NCI-H1105 (cell line): ENCODE measurements at places on chromosomes 2 and 18.

DNA sequence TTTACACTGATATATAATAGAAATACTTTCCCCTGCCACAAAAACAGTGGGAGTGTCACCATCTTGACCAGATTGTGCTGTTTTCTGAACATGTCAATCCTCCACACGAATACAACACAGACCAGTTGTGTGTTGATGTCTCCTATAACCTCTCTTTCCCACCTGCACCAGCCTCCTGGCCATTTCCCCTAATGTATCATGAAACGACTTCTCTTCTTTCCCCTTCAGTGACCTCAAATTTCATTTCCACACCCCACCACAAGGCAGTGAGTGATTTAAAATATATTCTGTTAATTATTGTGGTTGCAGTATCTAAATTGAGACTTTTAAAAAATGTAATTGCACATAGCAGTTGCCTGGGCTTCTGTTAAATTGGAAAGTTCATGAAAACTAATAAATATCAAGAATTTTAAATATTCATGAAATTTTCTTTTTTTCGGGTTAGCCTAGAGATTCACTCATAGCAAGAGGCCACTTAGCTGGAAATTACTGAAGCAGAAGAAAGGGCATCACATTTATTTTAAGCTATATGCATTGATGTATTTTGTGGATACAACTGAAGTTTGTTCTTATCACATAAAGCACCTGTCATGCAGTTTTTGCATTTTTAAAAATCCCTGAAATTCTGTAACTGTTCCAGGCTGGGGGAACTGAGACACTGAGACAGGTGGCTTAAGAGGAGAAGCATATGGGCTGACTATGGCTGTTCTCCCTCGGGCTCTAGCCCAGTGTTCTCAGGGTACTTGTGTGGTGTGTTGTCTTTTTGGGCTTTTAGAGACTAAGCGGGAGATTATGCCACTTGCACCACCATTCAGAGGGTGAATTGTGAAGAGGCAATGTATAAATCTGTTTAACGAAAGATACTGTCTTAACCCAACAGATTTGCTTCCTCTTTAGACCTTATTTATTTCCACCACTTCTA lies 15.9 kb downstream of the FAM171B start:
- DNase-seq, result no peak

- DNase-seq, result peak; percentile 29
These were observed 783.6 kb upstream of the ZEB2 start for GRCh38 chr2:145303536-145303935.

GRCh38 chr2:218583983-218584850 lies 15.6 kb downstream of the CNOT9 start:
- DNase-seq, result no peak

DNA sequence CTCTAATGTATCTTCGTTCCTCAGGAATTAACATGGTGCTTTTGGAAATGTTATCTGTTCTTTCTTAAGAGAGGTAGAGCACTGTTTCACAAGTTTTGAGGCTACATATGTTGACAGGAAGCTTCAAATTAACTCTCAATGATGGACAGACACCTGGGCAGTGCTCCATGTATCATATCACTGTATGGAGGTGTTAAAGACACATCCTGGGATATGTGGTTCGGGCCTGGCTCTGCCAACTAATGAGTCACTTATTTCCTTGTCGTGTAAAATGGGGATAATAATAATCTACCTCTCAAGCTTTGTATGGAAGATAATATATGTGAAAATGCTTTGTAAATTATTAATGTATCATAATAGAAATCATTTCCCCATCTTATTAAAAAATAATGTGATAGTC lies 90.2 kb downstream of the PARD3B start:
- DNase-seq, result no peak

DNA sequence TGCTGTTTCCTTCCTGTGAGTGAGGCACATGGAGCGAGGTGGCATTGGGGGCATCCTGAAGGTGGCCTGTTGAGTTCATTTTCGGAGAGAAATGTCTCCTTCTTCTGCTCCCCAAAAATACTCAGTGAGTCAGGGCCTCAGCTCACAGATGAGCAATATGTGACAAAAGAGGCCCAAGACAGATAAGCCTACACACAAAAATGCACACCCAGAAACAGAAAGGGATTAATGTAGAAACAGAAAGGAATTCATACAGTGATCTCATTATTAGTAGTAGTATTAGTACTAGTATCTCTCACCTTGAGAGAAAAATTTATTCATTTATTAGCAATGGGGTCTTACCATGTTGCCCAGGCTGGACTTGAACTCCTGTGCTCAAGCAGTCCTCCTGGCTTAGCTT lies 5.1 kb downstream of the GPR75 start:
- DNase-seq, result no peak

- no peak for DNase-seq
These were observed 232.1 kb upstream of the COPS8 start for GRCh38 chr2:236853585-236854051.

GRCh38 chr2:143175438-143175837 lies 46.2 kb downstream of the ARHGAP15 start:
- DNase-seq, result no peak

GRCh38 chr2:24189551-24189950 lies 14.7 kb downstream of the FAM228A start:
- no peak for DNase-seq

- no peak for DNase-seq
These were observed 363.6 kb downstream of the LPIN1 start for GRCh38 chr2:12110074-12110473.

GRCh38 chr2:31446848-31447247 lies 32.3 kb upstream of the XDH start:
- no peak for DNase-seq

- DNase-seq, result no peak
These were observed 84.4 kb upstream of the YWHAQ start for GRCh38 chr2:9715238-9715637.

DNA sequence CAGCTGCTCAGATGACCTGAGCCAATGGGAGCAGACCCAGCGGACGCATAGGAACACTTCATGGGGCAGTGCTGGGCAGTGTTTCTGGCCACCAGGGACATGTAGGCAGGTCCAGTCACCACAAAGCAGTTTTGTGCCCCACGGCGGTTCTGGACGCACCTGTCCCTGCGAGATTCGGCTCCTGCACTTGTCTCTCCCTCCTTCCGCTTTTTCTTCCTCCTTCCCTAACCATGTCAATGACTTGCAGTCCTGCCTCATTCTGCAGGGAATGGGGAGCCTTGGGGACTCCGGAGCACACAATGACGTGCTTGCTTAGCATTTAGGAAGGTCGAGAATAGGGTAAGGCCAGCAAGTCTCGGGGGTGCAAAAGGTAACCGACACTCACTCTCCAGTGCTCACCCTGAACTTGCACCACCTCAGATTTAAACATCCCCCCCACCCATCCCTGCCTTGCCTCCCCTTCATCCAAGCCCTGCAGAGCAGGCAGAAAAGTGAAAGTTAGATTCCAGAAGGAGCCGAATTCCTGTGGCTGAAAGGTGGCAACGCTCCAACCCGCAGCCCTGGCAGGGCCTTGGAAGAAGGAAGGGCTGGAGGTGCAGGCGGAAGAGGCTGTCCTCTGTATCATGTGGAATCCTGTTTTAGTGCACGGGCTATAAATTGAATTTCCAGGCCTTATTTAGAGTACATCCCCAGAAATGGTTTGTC lies 40.5 kb upstream of the ATG16L1 start:
- no peak for DNase-seq

GRCh38 chr18:40867459-40867858 lies 1087.6 kb upstream of the PIK3C3 start:
- no peak for DNase-seq

DNA sequence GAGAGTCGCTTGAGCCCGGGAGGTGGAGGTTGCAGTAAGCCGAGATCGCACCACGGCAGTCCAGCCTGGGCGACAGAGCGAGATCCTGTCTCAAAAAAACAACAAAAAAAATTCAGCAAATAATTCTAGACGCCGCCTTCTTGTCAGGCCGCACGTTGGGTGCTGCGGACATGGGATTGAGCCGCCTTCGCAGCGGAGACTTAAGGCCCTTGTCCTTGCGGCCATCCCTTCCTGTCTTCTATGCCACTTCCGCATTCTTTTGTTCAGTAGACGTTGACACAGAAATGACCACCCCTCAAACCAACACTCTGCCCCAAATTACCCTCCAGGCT lies 15.8 kb downstream of the PTPN18 start:
- DNase-seq, result no peak

DNA sequence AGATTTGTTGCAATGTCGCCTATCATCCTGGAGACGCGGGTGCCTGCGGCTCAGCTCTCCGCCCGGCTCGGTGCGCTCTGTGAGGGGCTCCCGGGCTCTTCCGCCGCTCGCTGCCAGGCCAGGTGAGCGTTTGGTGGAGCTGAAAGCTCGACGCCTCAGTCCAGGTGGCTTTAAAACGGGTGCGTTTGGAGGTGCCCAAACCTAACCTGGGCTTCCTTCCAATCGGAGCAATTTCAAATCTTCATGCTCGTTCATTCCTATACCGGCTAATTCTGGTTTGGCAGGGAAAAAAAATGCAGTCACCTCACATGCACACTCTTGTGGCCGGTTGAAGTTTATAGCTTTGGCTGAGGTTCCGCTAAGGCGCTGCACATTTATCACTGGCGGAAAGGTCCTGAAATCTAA lies at the start of gene SLC16A14:
SLC16A14 (minus strand) TSS at position 274 of the 405 bp plus-strand sequence. CDS start 9,572 bp downstream, outside the sequence.
- DNase-seq, result peak; percentile 42

DNA sequence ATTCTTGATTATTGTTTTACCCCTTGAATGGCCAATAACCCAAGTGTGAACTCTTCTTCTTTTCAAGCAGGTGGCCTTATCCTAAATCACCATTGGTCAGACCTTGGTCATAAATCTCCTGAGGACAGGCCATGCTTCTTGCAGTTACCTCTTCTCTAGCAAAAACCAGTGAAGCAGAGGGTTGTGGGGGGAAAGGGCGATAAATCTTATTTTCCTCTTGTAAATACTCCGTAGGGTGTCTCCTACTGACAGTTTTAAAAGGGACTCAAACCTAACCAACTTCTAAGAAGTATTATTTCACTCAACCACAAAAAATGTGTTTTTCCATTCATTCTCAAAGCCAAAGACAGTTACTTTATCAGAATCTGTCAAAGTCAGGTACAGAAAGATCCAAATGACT lies 168.1 kb upstream of the RMP24 start:
- no peak for DNase-seq

- DNase-seq, result no peak
These were observed 192.2 kb downstream of the ZFP36L2 start for GRCh38 chr2:43034242-43034619.

- no peak for DNase-seq
These were observed 69.6 kb downstream of the R3HDM1 start for GRCh38 chr2:135600915-135601314.

GRCh38 chr2:236673823-236674185 lies 104.2 kb downstream of the ACKR3 start:
- DNase-seq, result no peak

- no peak for DNase-seq
These were observed 84.6 kb downstream of the PLCL1 start for GRCh38 chr2:197889041-197889440.

DNA sequence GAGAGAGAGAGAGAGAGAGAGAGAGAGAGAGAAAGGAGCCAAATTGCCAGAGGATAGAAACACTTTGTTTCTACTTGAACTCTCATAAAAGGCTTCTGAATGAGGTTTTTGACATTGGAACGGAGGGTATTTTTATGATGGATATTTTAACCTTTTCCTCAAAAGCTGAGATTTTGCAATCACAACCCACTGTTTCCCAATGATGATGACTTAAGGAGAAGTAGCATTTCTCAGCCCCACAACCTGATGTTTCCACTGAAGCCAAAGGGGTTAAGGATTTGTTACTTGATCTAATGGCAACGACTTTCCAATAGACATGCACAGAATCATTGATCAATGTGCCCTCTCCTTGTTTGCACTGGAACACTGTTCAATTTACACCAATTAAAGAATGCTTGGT lies 67.1 kb upstream of the POU3F3 start:
- no peak for DNase-seq

DNA sequence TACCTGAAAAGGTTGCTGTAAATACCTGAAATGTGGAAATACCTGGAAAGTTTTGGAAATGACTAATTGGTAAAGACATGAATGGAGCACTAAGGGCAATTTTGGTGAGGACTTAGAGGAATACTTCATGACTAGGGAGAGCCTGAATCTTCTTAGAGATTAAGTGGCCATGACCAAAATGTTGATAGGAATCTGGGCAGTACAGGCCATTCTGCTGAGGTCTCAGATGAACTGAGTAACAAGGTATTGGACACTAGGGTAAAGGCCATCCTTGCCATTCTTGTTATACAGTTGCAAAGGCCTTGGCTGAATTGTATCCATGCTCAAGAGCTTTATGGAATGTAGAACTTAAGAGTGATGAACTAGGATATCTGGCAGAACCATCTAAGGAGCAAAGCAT lies 742.9 kb upstream of the RAB6C start:
- DNase-seq, result no peak

DNA sequence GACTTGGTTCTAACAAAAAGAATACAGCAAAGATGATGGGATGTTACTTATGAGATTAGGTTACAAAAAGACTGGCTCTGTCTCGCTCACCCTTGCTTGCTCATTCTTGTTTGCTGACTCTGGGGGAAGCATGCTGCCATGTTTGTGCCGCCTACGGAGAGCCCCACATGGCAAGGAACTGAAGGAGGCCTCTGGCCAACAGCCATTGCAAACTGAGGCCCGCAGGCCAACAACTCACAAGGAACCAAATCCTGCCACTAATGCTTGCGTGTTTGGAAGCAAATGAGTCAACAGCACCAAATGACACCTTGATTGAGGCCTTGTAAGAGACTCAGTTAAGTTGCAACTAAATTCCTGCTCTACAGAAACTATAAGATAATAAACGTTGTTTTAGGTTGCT lies 297.6 kb upstream of the STON1 start:
- DNase-seq, result no peak

- no peak for DNase-seq
These were observed 416.8 kb downstream of the FIGN start for GRCh38 chr2:163319006-163319405.

DNA sequence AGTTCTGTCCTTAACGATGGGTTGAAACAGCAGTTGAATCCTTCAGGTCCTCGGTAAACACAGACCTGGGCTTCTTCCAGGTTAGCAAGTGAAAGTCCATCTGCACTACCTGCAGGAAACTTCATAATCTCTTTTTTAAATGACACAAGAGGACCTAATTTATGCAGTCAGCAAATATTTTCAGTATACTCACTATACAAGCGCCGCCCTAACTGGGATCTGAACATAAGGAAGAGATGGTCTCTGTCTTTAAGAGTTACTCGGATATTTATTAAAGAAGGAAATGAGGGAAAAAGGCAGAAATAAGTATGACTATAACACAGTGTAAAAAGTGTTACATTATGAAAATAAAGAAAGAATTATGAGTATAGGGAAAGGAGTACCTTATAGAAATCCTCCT lies 103.3 kb downstream of the NBAS start:
- no peak for DNase-seq

DNA sequence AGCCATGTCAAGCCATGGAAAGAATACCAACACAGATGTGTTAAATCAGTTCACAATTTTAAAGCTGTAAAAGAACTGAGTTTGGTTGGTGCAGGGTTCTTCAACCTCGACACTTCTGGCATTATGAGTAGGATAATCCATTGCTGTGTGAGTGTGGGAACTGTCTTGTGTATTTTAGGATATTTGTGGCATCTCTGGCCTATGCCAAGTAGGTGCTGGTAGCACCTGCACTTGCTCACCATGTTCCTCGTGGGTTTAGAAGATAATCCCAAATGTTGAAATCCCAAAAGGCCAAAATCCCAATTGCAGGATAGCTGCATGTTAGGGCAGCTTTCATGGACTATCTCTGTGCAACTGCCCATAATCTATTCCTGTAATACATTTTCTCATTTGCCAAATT lies 3.8 kb downstream of the KRCC1 start:
- no peak for DNase-seq
